ENCODE measurements at places on chromosomes 2 and 18. TPM values are rescaled to one million over a fixed set of nuclear protein-coding genes. Genes with fewer than 3 reads are reported as not detected.

SNED1 gene
- 11.0 TPM for total RNA-seq

DYTN gene
- total RNA-seq: not detected

DGUOK gene
- 78.5 TPM for total RNA-seq

LONRF2 gene
- total RNA-seq: 12.9 TPM

EXOC6B gene
- 23.2 TPM for total RNA-seq

STARD6 gene
- total RNA-seq: not detected

CDH19 gene
- total RNA-seq: not detected

SULT1C2 gene
- 0.31 TPM for total RNA-seq

RAPH1 gene
- 31.4 TPM for total RNA-seq

MRO gene
- not detected for total RNA-seq

MYCN gene
- total RNA-seq: not detected

EEF1B2 gene
- total RNA-seq: 523 TPM

SP5 gene
- 0.64 TPM for total RNA-seq

TYMS gene
- 202 TPM for total RNA-seq

CFC1 gene
- not detected for total RNA-seq

APLF gene
- total RNA-seq: 2.6 TPM

STAT4 gene
- total RNA-seq: 0.05 TPM

MC4R gene
- not detected for total RNA-seq
